ENCODE measurements at places on chromosomes 6 and 20.

DNA sequence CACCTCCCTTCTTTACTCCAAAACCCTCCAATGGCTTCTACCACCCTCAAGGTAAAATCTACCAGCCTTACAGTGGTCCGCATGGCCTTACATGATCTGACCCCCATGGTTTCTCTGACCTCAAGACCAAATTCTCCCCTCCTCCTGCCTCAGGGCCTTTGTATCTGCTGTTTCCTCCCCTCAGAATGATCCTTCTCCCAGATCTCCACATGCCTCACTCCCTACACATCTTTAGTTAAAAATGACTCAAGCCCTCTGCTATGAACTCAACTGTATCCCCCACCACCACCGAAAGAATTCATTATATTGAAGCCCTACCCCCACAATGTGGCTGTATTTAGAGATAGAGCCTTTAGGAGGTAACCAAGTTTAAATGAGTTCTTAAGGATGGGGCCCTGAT, 4.1 kb downstream of the SLC23A2 start:
- DNase-seq = no peak

- DNase-seq = no peak
These were observed 77.5 kb downstream of the TXNDC5 start for GRCh38 chr6:7832904-7833750.

DNA sequence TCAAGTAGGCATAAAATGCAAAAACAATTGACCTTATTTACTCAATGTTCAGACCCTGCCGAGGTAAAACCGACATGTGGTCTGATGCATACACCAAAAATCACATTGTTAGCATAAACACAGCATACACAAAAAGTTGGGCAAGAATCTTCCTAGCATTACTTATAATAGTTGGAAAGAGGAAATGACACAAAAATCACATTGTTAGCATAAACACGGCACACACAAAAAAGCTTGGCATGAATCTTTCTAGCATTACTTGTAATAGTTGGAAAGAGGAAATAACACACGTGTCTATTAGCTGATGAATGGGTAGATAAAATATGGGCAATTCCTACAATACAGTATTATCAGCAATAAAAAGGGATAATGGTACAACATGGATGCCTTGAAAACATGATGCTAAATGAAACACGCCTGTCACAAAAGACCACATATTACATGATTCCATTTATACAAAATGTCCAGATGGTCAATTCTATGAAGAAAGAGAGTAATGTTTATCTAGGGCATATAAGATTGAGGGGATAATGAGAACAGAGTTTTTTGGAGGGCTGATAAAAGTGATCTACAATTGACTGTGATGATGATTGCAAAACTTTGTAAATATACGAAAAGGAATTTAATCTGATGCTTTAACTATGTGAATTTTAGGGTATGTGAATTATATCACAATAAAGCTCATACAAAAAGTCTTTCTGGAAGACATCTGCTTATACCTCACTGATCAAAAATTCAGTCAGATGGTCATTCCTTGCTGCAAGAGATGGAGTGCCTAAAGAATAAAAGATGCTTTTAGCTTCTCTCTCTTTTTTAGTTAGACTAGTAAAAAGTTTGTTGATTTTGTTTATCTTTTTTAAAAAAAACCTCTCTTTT, 1019.5 kb upstream of the CITED2 start:
- no peak for DNase-seq

DNA sequence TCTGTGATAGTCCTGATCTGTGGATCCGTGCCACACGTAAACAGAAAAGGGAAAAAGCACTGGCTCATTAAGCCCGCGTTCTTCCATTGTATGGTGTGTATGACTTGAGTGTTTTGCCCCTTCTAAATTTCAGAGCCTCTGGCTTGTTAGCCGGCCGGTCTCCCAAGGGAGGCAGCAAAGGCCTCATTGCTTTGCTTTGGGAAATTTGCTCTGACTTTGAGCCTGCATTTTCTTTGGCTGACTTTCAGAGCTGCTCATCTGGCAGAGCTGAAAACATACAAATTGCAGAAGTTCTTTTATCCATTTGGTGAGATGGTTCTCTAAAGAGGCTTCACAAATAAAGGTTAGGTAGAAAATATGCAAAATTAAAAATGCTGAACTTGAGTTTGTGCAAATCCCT, 123.0 kb downstream of the UTRN start:
- DNase-seq = peak; percentile 45

DNA sequence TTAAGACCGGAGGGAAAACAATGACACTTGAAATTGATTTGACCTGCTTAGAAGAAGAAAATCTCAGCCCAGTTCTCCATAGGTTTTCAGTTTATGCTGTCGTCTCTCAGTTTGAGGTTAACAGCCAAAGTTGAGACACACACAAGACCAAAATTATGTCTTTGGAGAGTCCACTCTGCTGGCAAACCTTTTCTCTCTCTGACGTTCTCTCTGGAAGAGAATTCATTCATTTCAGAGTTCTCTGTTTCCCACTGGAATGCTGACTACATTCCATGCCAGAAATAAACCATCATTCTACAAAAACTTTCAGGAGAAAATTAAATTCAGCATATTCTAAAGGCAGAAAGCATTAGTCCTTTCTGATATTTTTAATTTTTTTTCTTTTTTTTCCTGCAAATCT, 155.2 kb downstream of the TFAP2A start:
- peak; percentile 43 for DNase-seq

GRCh38 chr20:5168651-5169396, 42.0 kb downstream of the CDS2 start:
- DNase-seq = peak; percentile 74

DNA sequence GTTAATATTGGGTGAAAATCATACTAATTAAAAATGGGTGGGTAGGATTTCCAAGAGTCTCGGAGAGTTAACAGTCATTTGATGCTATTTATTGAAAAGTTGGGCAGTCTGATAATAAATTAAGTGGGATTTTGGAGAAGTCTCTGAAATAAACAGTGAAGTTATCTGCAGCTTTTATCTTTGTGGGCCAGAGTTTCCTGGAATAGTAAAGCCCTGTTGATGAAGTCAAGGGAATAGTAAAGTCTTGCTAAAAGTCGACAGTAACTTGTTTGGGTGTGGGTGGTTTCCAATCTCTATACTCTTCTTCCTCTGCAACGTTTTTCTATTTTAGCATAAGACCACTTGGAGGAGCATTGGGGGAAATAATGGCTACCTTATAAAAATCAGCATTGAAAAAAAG, 493.6 kb downstream of the EPM2A start:
- no peak for DNase-seq

DNA sequence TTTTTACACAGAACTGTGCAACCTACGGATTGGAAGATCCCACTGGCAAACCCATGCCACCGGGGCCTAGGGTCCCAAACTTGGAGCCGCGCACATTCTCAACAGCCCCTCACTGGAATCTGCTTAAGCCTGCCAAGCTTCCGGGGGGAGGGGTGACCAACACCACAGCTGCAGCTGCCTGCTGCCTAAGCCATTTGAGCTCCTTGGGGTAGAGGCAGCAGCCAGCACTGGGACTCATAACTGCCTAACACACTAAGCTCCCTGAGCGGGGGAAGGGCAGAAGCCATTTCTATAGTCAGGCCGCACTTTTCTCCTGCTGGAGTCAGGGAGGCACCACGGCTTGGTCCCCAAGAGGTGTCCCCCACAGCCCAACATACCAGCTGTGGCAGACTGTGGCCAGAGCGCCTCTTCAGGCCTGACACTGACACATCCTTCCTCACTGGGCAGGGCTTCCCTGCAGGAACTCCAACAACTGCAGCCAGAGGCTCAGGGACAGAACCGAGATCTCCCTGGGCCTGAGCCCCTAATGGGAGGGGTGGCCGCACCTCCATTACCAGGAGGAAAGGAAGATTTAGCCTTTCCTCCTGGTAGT, 270.3 kb upstream of the ECI2 start:
- no peak for DNase-seq

GRCh38 chr6:166423781-166424180, 41.0 kb upstream of the MPC1 start:
- DNase-seq = no peak

DNA sequence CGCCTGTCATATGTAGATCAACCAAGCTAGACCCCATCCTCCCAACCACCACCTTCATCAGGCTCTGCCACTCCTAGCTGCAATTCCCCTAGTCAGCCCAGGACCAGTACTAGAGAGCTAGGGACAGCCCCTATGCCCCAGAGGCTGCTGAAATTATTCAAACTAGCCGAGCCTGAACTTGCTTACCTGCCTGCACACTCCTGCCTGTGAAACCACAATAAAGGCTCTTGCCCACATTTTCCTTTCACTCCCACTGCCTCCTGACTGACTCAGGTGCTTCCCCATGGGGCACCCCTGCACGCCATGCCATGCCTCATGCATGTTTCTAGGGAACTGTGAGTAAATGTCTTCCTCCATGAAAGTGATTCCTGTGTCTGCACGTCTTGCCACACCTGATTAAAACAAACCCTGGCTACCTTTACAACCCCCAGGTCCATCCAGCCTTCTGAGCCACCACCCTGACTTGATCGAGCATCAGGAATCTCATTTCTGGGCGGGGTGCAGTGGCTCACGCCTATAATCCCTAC, 66.5 kb upstream of the IER3 start:
- no peak for DNase-seq

GRCh38 chr20:1627200-1627550, 7.4 kb upstream of the SIRPB1 start:
- DNase-seq = no peak

DNA sequence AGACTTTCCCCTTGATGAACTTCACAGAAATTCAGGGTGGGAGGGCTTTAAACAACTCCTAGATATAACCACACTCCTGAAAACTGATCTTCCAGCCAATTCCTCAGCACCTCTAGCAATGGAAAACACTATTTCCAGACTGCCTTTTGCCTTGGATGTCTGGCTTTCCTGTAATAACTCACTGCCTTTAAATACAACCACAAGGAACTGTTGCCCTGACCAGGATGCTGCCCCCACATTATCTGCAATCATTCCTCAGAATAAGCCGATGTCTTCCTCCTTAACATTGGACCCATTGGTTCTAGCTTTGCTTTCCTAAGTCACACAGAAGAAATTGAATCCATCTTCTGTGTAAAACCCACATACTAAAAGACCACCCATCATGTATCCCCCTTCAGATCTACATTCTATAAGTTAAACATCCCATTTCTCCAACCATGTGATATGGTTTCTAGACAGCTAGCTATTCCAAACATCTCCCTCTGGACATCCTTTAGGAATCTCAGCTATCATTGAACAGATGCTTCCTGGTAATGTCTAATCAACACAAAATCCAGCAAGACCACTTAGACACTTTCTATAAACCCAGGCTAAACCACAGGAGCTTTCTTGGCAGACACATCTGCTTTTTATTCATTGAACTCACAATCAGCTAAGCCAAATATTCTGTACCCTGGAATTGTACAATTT, 95.9 kb upstream of the KCNQ5 start:
- no peak for DNase-seq

DNA sequence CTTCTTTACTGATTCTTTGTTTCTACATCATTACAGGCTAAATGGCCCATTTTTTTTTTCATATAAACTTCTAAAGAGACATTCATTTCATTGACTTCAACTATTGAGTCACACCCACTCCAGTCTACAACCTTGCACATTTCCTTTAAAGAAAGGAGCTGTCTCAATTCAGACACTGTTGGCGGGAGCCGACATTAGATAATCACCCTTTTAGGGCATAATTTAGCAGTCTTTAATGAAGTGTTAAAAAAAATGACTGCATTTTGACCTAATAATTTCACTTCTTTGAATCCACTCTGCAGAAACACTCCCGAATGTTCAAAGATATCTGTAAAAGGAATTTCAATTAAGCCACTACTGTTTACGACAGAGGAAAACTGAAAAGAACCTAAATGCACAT, 1.5 kb downstream of the EPM2A start:
- no peak for DNase-seq

DNA sequence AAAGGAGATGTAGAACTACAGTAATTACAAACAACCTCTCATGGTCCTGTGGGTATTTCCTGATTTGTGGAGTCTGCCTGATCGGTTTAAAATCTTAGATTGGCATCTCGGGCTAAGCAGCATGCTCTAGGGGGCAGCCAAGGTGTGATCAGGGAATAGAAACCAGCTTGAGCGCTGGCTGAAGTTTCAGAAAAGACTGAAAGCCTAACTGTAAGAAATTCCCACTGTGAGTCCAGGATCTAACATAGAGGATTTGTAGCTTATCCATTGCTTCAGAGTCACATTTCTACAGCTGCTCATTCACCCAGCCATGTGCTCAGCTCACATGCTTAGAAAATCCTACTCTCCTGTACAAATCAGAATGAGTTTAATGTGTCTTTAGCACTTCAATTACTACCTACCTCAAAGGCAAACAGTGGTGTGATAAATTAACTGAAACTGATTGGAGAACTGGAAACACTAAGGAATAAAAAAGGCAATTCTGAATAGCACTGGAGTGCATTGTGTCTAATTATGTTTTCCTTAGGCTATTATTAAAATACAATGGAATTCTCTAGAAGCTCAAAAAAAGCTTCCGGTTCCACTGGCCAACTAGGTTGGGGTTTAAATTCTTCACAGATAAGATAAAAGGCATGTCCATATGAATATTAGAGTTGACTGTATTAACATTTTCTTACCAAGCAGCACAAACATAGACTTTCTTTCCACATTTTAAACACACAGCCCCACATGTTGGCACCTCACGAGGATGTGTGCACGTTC, 73.8 kb upstream of the MPC1 start:
- DNase-seq = no peak

- DNase-seq = no peak
These were observed 41.2 kb downstream of the BTBD3 start for GRCh38 chr20:11958855-11959254.

DNA sequence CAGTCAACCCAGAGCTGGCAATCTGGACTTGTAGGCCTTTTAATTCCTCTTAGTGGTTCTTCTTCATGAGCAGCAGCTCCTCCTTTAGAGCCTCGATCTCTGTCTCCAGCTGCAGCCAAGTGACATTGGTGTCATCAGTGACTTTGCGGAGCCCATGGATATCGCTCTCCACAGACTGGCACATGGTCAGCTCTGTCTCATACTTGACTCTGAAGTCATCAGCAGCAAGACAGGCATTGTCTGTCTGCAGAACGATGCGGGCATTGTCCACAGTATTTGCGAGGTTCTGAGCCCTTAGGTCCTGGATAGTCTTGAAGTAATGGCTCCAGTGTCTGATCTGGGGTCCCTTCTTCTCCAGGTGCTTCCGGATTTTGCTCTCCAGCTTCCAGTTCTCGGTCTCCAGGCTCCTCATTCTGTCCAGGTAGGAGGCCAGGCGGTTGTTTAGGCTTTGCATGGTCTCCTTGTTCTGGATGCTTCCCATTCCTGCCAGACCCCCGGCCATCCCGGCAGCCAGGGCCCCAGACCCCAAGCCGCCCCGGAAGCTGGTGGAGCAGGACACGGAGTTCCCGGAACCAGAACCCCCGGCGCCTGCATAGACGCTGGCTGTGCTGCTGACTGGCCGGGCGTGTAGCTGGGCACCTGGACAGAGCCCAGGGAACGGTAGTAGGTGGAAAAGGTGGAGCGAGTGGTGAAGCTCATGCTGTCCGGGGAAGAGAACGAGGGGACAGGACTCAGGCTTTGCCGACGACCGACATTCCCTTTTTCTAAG, 15.1 kb downstream of the RFPL4B start:
- no peak for DNase-seq

- no peak for DNase-seq
These were observed 143.5 kb upstream of the SUPT3H start for GRCh38 chr6:45521226-45521625.

- no peak for DNase-seq
These were observed 261.3 kb downstream of the ESR1 start for GRCh38 chr6:152068622-152069261.

Measured in AG20443 (cell line).